ENCODE measurements at places on chromosomes 7 and 10. TPM values are rescaled to one million over a fixed set of nuclear protein-coding genes. Genes with fewer than 3 reads are reported as not detected.

GRCh38 chr7:54722026-54722425 lies 37.0 kb downstream of the SEC61G start:
- no peak for DNase-seq
- no peak overlapping the region for H3K27ac ChIP-seq
- H3K27me3 ChIP-seq = no peaks in the 10 kb centered on the region

DNA sequence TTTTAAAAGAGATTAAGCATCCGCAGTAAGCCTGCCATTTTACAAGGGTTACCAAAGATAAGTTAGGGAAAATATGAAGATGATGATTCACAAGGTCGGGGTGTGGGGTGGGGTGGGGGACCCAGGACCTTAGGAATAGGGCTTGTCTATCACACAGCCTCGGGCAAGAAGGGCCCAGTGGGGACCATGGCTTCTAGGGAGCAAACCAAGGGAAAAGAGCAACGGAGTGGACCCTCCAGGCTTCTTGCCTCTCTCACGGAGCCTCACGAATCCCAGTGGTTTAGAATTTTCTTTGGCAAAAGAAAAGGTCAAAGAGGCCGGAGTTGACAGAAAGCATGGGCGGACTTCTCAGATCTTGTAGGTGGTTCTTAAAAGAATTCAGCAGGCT lies 1.3 kb downstream of the PRKCQ start:
- peaks cover 3% of the 10 kb centered on the region for H3K27me3 ChIP-seq
- no peak overlapping the region for H3K4me3 ChIP-seq
- no peak for DNase-seq
- no peak overlapping the region for H3K27ac ChIP-seq

DNA sequence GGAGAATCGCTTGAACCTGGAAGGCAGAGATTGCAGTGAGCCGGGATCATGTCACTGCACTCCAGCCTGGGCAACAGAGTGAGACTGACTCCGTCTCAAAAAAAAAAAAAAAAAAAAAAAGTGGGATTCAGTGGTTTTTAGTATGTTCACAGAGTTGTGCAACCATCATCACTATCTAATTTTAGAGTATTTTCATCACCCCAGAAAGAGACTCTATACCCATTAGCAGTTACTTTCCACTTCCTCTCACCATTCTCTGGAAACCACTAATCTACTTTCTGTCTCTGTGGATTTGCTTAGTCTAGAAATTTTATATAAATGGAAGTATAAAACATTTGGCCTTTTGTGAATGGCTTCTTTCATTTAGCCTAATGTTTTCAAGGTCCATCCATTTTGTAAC lies 113.4 kb downstream of the ST7 start:
- H3K27ac ChIP-seq = no peak overlapping the region
- no peaks in the 10 kb centered on the region for H3K36me3 ChIP-seq
- no peaks in the 10 kb centered on the region for H3K27me3 ChIP-seq
- peaks cover 2% of the 10 kb centered on the region for H3K4me1 ChIP-seq
- H3K4me3 ChIP-seq = no peak overlapping the region
- no peak for DNase-seq

CH25H gene
- total RNA-seq = 1.7 TPM

HTR5A gene
- total RNA-seq = not detected

LLCFC1 gene
- not detected for total RNA-seq

HOXA1 gene
- 1.3 TPM for total RNA-seq

THSD7A gene
- total RNA-seq = 20.0 TPM
